Right renal pelvis (tissue), 4 donors: ENCODE measurements at places on chromosomes 2 and 18.

- no peak for DNase-seq
Observed at GRCh38 chr2:12155303-12156051, 409.0 kb downstream of the LPIN1 start.

DNA sequence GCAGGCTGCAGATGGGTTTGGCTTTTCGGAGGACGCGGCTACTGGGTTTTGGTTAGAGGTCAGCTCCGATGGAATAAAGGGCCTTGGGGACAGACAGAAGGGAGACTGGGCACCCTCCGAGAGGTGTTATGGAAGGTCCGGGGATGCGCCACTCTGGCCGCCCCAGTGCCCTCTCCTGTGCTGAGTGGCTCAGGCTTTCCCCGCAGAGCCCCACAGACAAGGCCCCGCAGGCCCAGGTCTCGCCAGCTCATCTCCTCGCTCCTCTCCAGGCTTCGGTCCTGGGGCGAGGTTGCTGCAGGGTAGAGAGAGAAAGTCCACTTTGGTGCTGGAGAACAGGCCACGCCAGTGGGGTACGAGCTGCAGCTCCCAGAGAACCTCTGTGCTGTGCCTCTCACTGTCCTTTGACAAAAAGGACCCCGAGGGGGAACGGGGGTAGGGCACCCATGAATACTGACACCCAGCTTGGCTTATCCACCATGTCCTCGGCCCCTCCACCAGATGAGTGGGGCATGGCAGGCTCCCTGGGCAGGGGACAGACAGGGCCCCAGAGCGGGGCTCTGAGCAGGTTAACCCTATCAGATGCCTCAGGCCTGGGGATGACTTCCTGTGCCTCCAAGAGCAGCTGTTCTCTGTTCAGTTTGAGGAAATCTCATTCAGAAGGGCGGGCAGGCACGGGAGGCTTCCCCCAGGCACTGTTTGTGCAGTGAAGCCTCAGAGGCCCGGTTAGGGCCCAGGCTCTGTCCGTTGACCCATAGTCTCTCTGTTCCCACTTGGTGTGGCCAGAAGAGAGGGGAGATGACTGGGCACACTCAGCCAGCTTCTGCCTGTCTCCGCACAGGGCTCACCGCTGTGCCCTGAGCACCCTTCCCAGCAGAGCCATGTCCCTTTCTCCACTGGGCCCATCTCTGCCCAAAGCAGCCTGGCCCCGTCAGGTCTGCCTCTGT, 15.7 kb upstream of the CNNM3 start:
- DNase-seq, result no peak

GRCh38 chr2:18930971-18931370, 341.6 kb upstream of the NT5C1B start:
- no peak for DNase-seq

- DNase-seq, result no peak
Observed at GRCh38 chr2:127139766-127140165, 32.8 kb upstream of the BIN1 start.

- DNase-seq, result no peak
Observed at GRCh38 chr2:96150791-96151594, 5.8 kb upstream of the DUSP2 start.

DNA sequence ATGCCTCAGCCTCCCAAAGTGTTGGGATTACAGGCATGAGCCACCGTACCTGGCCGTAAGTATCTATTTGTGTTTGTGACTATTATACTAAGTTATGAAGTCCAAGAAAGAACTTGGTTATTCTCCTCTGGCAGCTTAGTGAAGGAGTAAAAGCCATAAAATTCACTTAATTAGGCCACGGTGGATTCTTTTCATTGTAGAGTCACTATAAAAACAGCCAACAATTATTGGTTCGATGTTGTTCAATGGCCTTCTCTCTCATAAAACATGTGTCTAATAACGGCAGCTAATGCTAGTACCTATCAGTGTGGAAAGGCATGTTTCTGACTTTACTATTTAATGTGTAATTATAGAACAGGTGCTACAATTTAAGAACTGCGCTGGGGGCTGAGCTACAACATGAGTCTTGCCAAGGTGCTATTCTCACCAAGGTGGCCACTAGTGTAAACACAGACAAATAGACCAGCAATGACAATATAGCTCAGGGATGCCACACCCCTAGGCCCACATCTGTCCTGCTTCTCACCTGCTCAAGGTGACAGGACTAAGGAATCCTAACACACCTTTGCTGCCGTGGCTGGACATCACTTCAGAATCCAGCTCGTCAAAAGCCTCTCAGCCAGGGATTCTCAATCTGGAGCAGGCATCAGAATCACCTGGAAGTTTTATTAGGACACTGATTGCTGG, 17.2 kb downstream of the ATP8B1 start:
- DNase-seq, result no peak

DNA sequence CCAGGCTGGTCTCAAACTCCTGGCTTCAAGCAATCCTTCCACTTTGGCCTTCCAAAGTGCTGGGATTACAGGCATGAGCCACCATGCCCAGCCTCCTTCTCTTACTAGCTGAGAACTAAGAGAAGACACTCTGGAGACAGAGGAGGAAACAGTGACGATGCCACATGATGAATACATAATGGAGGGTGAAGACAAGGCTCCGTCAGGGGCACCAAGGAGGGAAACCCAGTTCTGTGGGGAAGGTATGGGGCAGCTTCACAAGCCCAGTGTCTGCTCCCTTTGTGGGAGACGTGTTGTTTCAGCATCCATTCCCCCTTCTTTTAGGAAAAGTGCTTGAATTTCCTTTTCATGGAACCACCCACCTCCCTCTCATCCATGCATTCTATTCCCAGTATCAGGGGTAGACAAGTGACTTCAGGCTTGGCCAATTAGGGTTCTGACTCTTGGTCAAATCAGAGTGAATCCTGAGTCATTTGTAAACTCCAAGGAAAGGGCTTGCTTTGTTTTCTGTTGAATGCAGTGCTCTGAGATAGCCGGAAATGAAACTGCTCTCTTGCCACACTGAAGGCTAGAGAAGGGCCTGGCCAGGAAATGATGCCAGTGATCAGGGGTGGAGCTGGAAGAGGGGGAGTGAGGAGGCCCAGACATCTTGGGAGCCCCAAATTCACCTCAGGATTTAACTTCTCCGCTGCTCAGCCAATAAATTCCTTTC, 23.7 kb downstream of the TMEM127 start:
- DNase-seq, result no peak

- no peak for DNase-seq
Observed at GRCh38 chr2:170322140-170322766, 144.3 kb downstream of the MYO3B start.

GRCh38 chr2:236309669-236310029, 45.4 kb upstream of the ASB18 start:
- no peak for DNase-seq

GRCh38 chr2:31893094-31893493, 117.7 kb downstream of the MEMO1 start:
- DNase-seq, result no peak

GRCh38 chr2:156619021-156619539, 182.9 kb downstream of the GPD2 start:
- no peak for DNase-seq

- DNase-seq, result no peak
Observed at GRCh38 chr2:221929259-221929658, 357.2 kb upstream of the EPHA4 start.

DNA sequence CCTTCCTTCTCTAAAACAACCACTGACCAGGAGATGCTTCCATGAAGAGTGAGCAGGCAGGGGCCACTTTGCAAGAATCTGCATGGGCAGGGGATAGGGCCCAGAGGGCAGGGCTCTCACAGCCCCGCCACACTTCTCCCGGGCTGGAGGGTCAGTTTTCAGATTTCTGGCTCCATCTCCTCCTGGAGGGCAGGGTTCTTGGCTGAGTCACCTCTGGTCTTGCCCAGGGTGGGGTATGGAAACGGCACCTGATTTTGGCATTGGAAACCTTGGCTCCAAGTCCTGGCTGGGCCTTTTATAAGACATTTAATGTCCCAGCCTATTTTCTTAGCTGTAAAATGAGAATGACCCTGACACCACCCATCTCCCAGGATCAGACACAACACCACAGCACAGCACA, 27.6 kb upstream of the ASPRV1 start:
- no peak for DNase-seq

DNA sequence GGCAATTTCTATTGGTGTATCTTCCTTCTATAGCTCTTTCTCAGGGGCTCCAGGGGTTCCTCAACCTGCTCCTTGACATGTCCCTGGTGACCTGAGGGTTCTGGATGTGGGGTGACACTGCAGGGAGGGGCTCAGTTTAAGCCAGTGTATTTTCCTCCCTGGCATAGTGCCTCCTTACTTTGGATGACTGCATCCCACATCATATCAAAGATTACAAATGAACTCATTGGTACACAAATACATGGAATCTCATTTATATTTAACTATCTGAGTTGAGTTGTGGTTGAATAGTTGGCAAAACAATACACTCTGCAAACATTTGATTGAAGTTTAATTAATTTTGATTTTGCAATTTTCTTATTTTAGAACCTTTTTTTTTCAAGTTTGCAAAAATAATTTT, 268.2 kb upstream of the SKOR2 start:
- no peak for DNase-seq

DNA sequence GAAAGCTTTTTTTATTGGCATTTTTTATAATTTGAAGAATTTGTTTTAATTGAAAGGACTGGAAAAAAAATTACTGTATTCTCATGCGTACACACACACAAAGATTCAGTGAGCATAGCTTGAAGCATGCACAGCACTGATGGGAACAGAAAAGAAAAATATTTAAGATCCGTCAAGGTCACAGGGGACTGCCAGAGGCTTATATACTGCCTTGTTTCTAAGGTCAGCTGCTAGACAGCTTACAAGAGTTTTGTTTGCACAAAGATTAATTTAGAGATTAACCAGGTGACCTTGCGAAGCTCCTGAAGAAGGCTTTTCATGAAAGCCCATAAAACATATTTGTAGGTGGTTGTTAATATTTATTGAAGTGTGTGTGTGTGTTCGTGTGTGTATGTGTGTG, 396.3 kb downstream of the TRIB2 start:
- DNase-seq, result no peak

GRCh38 chr2:86293612-86294011, 43.8 kb downstream of the REEP1 start:
- no peak for DNase-seq

DNA sequence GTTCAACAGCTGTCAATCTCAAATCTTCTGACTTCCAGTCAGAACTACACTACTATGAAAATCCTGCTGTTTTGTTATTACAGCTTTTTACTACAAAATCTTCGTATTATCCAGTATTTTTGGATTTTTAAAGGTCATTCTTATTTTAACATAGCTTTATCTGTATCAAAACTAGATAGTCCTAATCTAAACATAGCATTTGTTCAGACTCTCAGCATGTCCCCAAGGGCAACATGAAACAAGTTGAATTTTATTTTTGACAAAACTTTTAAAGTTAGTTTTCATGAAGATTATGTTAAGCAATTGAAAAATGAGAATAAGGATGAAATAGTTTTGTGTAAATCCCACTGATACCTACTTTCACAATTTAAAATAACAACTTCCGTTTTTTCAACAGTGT, 48.1 kb downstream of the PDE1A start:
- no peak for DNase-seq

DNA sequence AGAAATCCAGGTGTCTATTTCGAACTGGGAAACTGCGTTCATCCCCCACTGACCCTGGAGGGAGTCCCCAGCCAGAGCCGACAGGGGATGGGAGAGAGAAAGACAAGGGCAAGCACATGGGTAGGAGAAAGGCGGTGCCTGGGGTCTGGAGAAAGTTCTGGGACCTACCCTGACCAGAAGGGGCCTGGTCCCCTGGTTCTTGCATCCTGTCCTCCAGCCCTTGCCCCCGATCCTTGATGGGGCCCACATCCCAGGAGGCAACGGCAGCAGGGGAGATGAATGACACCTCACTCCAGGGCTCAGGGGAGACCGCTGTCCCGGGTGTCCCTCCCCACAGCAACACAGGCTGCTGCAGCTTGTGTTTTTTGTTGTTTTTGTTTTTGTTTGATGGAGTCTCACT, 4.9 kb downstream of the ADCY3 start:
- DNase-seq, result no peak

DNA sequence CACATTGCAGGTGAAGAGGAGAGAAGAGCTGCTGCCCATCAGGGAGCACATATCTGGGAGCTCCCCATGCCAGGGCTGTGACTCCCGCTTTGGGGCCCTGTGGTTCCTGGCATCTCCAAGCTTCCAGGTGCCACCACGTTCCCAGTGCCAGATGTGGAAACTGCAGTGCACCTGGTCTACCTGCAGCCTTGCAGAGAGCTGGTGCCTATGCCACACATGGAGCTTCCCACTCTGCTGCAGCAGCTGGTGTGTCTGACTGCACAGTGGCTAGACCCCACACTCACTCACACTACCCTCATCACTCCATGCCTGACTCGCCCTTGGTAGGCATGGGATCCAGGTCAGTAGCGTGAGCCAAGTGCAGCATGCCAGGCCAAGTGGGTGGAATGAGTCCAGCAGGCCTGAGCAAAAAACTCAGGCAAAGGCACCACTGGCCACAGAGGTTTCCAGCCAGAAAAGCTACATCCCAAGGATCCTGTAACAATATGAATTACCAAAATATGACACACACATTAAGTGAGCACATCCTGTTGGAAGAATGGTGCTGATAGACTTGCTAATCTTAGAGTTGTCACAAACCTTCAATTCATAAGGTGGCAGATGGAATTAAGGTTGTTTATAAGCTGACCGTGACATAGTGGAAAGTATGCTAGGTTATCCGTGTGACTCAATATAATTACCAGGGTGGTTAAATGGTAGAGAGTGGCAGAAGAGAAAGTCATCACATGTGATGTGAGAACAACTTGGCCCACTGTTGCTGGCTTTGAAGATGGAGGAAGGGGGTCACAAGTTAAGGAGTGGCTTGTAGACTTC, 150.9 kb downstream of the EHBP1 start:
- no peak for DNase-seq

GRCh38 chr18:48356151-48356745, 52.9 kb downstream of the ZBTB7C start:
- no peak for DNase-seq

DNA sequence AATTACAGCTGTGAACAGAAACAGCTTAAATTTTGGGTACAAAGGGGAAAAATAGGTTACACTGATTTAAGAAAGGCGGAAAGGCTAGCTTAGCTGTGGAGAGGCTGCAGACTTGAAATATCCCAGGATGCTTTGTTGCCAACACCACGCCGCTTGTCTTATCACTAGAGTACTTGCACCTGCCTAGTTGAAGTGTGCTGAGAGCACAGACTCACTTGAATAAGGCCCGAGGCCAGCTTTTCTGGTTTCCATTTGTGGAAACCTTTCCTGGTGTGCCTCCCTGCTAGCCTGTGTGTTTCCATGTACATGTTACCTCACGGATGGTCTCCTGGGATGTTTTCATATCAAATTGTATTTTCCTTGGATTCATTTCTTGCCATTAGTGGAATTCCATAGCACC, 3.2 kb downstream of the CABLES1 start:
- no peak for DNase-seq
